ENCODE measurements at places on chromosomes 7 and 10.

DNA sequence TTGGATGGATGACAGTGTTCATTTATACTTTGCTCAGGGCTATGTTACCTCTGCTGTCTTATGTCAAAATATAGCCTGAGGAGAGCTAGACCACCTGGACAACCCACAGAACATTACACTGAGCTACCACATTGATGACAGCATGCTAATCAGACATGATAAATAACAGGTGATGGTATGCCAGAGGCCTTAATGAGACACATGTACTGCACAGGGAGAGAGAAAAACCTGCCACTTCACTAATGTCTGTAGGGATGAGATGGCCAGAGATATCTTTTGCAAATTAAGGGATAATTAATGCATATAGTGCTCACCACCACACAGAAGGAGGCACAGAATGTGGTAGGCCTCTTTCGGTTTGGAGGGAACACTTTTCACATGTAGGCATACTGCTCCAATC lies 1122.6 kb upstream of the POT1 start:
- DNase-seq, result no peak

- DNase-seq, result no peak
Observed at GRCh38 chr10:324593-324992, 189.3 kb downstream of the ZMYND11 start.

DNA sequence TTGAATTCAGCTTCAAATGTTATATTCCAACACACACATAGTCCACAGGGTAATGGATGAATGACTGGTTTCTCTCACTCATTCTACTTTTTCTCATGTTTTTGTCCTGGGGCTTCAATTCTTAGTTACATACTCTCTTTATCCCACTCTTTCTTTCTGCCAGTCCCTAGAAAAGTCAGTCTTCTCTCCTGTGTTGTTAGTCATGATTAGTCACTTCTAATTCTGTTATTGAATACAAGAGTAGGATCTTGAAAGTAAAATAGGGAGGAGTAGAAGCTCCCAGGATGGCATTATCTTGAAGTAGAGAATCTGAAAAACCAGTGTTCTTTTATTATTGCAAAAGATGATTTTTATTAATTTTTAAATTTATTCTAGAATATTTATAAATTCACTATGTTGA lies 45.5 kb upstream of the CALCR start:
- no peak for DNase-seq

DNA sequence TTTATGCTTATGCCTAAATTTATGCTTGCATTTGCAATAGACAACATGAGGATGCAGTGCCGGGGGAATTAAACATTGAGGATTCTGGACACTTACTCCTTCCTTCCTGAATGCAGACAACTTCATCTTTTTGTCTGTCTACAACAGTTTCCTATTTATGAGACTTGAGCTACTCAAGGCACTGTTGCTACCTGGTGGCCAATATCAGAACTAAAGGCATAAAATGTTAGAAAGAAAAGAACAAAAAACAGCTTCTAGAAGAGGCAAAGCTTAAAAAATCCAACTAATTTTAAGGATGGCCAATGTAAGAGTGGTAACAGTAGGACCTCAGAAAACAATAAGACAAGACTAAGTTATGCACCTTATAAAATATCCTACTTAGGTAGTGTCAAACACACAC lies 144.5 kb upstream of the PTN start:
- no peak for DNase-seq

- DNase-seq, result no peak
Observed at GRCh38 chr7:50463035-50463434, 12.9 kb upstream of the FIGNL1 start.

DNA sequence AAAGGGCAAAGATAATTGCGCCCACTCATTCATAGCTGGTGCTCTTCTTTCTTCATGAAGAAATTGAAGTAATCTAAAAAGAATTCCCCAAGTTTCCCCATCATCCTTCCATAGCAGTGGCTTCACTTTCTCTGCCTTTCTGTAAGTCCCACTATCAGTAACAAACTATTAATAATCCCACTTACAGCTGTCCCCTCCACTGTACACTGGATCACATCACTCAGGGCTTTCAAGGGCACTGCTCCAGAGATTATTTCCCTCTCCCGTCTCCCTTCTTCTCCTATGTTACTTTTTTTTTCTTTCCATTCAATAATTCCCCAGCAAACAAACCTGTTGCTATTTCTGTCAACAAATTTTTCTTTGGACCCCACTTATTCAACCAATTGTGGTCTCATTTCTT lies 16.2 kb downstream of the DNAJB9 start:
- DNase-seq, result no peak

GRCh38 chr7:80583901-80584300 lies 54.5 kb upstream of the CD36 start:
- DNase-seq, result no peak

DNA sequence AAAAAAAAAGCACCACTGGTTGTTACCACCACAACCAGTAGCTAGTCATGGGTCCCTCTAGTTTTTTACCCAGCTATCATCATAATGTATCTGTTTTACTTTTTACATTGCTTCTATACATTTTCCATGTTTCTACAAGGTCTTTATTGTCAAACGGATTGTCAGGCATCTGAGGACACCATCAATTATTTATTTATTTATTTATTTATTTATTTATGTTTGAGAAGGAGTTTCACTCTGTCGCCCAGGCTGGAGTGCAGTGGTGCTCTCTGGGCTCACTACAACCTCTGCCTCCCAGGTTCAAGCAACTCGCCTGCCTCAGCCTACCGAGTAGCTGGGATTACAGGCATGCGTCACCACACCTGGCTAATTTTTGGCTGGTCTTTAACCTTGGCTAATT lies 29.0 kb upstream of the HNRNPH3 start:
- no peak for DNase-seq

- DNase-seq, result no peak
Observed at GRCh38 chr10:42954766-42955492, 121.9 kb upstream of the RET start.

DNA sequence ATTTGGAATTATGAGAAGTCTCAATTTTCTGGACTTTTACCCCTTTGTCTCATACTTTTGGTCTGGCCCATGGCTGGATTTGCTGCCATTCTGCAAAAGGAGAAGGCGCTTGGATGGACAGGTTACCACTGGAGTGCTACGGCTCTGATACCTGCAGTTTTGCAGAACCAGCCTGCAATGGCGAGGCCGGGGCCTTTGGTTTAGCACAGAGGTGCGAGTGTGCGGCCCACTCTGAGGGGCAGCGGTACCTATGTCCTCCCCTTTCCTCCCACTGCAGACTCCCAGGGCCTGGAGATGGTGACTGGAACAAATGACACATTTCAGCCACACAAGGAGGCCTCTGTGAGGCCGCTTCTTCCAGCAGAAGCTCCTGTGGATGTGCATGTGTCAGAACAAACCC lies 11.9 kb downstream of the ZNF777 start:
- DNase-seq, result no peak

DNA sequence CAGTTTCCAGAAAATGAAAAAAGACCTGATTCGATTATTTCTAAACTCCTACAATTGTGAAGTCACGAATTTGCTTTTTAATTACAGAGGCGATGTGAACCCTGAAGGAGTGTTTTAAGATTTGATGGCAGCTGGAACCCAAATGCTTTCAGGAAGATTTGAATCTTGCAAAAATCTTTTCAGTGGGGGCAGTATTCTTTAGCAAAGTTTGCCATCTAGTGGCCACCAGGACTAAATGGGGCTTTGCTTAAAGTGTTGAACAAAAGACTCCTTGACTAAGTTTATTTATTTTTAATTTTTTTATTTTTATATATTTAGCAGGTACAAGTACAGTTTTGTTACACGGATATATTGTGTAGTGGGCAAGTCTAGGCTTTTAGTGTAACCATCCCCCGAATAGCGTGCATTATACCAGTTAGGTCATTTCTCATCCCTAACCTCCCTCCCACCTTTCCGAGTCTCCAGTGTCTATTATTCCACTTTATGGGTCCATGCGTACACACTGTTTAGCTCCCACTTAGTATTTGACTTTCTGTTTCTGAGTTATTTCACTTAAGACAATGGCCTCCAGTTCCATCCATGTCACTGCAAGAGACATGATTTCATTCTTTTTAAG lies 98.8 kb downstream of the CACNB2 start:
- no peak for DNase-seq

- peak; percentile 5 for DNase-seq
Observed at GRCh38 chr7:71735961-71736556, 604.1 kb downstream of the GALNT17 start.

DNA sequence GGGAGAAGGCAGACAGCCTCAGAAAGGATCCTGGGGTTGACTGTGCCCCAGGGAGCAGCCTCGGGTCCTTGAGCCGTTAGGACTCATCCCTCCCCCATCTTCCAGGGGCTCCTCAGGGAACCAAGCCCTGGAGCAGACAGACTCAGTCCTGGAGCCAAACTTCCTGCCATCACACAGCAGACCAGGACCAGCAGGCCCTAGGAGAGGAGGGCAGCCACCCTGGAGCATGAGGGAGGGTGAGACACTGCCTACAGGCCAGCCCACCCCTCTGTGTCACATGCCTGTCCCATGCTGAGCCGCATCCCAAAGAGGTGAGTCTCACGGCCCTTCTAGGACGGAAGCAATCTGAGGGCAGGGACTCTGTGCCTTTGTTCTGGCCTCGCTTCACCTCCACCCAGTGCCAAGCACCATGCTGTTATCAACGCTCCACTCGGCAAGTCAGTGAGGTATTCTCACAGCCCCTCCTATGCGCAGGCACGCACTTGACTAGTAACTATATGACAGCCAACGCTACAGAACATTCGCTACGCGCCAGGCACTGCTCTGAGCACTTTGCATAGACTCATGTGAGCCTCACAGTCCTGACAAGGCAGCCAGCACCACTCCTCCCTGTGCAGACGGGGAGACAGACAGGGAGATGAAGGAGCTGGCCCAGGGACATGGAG lies 19.1 kb downstream of the MAD1L1 start:
- no peak for DNase-seq

GRCh38 chr10:106513352-106513771 lies 651.1 kb downstream of the SORCS1 start:
- no peak for DNase-seq

DNA sequence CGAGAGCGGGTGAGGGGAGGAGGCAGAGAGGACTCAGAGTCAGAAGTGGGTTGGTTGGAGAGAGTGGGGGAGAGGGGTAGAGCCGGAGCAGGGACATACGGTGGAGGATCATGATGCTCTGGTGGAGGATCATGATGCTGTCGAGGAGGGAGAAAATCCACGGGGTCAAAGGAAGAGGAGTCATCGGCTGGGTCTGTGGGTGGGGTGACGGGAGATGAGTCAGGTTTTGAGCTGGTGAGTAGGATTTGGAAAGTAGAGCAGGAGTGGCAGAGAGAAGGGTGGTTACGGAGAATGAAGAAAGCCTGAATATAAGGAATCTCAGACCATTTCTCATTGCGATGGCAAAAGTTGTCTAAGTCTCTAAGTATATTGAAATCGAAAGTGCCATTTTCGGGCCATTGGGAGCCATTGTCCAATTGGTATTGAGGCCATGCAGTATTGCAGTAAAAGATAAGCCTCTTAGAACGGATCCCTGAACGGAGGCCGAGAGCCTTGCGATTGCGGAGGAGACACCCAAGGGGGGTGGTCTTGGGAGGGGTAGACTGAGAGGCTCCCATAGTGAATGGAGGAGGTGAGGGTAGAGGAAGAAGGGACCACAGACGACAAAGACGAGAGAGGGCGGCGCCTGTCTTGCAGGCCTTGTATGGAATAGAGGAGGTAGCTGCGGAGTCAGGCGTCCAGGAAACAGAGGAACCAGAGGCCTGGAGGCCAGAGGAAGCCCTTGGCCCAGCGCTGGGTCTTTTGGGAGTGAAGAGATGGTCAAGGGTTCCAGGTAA lies 23.8 kb downstream of the SCIN start:
- DNase-seq, result no peak

DNA sequence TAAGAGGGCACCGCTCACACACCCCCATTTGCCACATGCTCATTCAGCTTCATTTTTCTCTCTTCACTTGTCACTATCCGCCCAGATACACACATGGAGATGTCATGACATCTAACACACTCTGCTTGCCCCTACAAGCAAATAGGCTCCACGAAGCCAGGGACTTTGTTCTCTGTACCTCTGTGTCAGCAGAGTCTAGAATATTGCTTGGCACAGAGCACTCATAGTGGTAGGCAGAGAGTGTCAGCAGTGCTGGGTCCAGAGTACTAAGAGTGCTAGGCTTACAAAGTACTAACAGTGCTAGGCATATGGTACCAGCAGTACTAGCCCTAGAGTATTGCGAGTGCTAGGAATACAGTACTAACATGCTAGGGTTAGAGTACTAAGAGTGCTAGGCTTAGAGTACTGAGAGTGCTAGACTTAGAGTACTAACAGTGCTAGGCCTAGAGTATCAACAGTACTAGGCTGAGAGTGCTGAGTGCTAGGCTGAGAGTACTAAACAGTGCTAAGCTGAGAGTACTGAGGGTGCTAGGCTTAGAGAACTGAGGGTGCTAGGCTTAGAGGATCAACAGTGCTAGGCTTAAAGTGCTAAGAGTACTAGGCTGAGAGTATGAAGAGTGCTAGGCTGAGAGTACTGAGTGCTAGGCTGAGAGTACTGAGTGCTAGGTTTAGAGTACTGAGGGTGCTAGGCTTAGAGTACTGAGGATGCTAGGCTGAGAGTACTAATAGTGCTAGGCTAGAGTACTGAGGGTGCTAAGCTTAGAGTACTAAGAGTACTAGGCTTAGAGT lies 166.1 kb downstream of the PRKAG2 start:
- no peak for DNase-seq

- DNase-seq, result no peak
Observed at GRCh38 chr10:132329565-132330485, 2.2 kb upstream of the LRRC27 start.

- DNase-seq, result no peak
Observed at GRCh38 chr10:75688506-75689300, 257.3 kb downstream of the LRMDA start.

DNA sequence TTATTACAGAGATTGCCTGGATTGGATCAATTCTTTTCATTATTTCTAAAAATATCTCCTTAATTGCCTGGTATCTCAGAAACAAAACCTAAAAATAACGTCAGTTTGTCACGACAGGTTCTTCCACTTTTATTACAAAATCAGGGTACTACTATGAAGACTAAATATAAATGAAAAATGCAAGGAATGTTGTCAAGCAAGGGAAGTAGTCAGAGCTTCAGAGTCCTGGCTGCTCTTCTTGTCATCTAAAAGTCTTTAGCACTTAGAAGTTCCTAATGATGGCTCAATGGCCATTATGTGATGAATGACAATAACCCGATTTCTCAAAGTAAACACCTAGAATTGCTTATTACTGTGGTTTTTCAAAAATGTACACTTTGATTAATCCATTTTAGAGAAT lies 192.2 kb downstream of the SEMA3A start:
- no peak for DNase-seq

GRCh38 chr10:110407301-110408170 lies 90.2 kb upstream of the DUSP5 start:
- no peak for DNase-seq

- DNase-seq, result no peak
Observed at GRCh38 chr10:17712717-17713471, 39.1 kb upstream of the TMEM236 start.

DNA sequence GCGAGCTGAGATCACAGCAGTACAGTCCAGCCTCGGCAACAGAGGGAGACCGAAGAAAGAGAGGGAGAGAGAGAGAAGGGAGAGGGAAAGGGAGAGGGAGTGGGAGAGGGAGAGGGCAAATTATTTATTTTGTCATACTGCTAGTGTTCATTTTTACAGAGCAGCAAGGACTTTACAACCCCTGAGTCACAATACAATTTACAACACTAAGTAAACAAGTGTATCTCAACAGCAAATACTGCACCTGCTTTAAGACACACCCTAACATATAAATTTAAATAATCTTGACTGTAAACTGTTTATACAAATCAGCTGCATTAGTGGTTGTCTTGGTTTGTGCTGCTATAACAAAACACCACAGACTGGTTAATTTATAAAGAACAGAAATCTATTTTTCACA lies 27.2 kb downstream of the HTR5A start:
- DNase-seq, result no peak

Data from amniotic stem cell (primary cell).